Right atrium auricular region (tissue), 2 donors: ENCODE measurements at places on chromosomes 5 and 9.

DNA sequence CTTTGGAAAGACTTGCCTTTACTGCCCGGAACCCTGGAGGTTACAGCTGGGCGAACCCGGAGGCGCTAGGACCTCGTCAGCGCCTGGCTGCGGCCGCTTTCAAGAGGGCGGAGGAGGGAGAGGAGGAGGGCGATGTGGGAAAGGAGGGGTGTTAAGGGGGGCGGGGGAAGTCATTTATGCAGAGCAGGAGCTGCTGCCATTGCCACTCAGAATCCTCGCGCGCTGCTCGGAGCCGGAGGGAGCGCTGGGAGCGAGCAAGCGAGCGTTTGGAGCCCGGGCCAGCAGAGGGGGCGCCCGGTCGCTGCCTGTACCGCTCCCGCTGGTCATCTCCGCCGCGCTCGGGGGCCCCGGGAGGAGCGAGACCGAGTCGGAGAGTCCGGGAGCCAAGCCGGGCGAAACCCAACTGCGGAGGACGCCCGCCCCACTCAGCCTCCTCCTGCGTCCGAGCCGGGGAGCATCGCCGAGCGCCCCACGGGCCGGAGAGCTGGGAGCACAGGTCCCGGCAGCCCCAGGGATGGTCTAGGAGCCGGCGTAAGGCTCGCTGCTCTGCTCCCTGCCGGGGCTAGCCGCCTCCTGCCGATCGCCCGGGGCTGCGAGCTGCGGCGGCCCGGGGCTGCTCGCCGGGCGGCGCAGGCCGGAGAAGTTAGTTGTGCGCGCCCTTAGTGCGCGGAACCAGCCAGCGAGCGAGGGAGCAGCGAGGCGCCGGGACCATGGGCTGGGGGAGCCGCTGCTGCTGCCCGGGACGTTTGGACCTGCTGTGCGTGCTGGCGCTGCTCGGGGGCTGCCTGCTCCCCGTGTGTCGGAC is at the start of gene PCSK5:
Gene PCSK5 (plus strand): TSS at position 202 of the 805 bp plus-strand sequence. CDS start 509 bp downstream, at position 711.
- DNase-seq = peak; percentile 91

DNA sequence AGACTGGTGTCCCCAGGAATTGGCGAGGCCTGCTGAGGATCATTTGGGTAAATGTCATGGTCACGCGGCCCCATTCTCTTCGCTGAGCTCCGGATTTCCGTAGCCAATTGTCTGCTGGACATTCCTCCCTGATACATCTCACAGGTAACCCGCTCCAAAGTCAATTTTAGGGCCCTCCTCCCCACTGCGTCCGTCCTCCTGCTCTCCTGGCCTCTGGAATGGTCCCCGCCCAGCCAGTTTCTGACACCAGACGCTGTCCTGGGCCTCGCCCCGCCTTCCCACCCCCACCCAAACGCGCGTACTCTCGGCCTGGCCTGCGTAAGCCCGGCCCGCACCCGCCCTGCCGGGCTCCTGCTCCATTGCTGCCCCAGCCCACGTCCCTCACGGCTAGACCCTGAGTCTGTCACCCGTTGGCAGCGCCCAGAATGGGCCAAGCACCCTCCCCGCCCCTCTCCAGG is 202.0 kb downstream of the AUH start:
- DNase-seq = peak; percentile 64

GRCh38 chr5:73174100-73174815 is 1.3 kb downstream of the TMEM174 start:
- no peak for DNase-seq

DNA sequence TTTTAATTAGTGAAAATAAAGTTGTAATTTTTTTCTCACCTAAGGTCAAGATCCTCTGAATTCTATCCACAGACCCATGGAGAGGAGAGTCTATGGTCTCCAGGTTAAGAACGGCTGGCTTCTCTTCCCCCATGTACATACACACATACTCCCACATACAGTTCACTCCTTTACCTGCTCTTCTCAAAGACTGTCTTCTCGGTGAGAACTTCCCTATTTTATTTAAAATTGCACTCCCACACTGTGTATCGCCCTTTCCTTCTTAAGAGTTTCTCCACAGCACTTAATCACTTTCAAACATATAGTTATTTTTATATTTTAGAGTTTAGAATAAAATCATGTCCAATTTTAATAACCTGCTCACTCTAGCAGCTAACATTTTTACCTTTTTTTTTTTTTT is 3.6 kb upstream of the JADE2 start:
- no peak for DNase-seq

GRCh38 chr9:22148876-22149637 is 140.0 kb upstream of the CDKN2B start:
- DNase-seq = no peak

DNA sequence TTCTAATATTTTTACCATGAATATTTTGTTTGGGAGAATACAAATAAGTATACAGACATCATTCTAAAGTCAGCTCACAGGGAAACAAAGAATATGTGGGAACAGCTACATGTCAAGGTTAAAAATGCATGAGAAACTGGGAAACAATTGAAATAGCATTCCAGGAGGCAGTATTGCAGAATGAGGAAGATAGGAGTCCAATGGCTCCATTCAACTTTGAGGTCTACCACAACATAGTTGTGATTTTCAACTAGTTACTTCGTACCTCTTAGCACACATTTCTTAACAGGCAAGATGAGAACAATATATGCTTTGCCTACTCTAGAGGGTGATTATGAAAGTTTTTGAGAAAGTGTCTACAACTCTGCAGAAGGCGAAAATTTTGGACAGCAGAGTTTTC is 35.2 kb upstream of the CAST start:
- no peak for DNase-seq

- DNase-seq = peak; percentile 49
Measured at GRCh38 chr5:179404321-179405053, 59.2 kb upstream of the ADAMTS2 start.

GRCh38 chr5:158458086-158458485 is 599.1 kb upstream of the CLINT1 start:
- no peak for DNase-seq

- DNase-seq = no peak
Measured at GRCh38 chr5:53430618-53431252, 49.7 kb upstream of the FST start.

DNA sequence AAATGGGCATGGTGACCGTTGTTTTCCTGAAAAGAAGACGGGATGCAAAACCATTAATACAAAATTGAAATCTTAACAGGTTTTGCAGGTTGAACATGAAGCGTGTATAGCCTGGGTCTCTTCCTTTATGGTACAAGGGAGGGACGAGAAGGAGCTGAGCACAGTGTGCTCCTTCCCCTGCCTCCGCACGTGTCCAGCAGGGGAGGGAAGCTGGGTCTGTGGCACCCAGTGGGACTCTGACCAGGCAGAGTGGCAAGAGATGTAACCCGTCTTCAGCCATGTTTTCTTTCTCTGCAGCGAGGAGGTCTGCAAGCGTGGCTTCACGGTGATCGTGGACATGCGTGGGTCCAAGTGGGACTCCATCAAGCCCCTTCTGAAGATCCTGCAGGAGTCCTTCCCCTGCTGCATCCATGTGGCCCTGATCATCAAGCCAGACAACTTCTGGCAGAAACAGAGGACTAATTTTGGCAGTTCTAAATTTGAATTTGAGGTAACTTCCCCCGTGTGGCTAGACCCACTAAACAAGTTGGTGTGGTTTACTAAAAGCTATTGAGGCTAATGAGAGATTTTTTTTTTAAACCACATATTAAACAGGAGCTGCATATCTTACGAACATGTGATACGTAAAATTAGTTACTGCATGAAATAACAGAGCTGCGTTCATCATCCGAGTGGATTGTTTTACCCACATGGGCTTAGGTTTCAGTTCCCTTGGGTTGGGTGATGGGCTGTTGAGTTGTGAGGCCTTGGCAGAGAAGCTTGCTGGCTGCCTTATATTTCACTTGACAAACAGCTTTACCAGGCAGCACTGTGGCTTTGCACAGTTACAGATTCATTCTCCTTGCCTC is 143.7 kb downstream of the TRIO start:
- DNase-seq = no peak

GRCh38 chr9:121499427-121500164 is at the start of gene GGTA1:
GGTA1 (minus strand) TSS chr9:121499844; CDS start chr9:121467922, 31,922 bp downstream.
- peak; percentile 76 for DNase-seq

DNA sequence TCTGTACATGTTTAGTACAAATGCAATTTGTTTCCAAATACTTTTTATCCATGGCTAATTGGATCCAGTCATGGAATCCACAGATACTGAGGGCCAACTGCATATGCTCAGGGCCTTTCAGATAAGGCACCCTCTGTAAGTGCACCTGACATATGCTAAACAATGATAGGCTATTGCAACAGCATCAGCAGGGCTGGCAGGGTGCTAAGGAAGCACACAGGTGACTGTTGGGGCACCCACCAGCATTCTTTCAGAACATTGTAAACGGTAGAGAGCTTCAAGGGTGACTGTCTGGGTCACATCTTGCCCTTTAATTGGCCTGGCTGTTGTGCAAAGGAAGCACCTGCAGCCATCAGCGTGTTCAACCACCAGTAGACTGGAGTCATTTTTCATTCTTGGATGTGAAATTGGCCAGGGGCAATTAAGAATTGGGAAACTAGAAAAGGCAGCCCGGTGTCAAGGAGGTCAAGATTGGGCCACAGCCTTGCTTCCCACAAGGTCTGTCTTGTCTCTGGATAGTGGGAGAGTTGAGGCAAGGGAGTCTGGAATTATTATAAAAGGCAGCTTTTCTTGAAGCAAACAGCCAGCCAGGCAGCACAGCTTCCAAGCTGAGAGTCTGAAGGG is 129.3 kb upstream of the RAI14 start:
- DNase-seq = no peak

GRCh38 chr9:29806937-29807618 is 2233.8 kb upstream of the C9orf72 start:
- DNase-seq = no peak

DNA sequence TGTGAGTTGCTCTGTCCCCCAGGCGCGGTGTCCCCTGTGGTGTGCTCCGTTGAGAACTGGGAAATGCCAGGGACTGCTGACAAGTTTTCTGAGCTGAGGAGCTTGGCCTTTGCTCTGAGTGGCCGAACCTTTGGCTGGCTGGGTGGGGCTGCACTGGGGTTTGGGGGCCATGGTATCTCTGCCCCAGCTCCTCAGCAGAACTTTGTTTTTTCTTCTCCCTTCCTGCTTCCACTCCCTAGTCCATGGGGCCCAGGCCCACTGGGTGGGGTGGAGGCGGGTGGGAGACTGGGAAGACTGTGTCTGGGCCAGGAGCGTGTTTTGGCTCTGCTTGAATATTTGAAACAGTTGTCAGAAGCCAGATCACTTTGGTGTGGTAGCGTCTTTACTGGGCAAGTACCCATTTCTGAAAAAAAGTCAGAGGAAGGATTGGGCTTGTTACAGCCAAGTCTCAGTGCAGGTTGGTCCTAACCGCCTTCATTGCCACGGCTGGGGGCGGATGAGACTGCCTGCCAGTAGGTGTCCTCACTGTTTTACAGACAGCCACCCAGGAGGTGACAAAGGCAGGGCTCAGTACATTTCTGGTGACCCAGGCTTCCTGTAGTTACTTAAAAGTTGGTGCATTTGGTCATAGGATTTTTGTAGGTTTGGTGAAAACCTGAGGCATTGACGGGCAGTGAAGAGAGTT is 92.7 kb downstream of the DAB2IP start:
- DNase-seq = peak; percentile 83

GRCh38 chr5:134647750-134648424 is 698 bp upstream of the SEC24A start:
- DNase-seq = no peak

- DNase-seq = no peak
Measured at GRCh38 chr9:136947028-136947891, 2.2 kb downstream of the C8G start.

- no peak for DNase-seq
Measured at GRCh38 chr9:129113645-129114304, 2.6 kb downstream of the PTPA start.
